Bronchial epithelial cell (primary cell): ENCODE measurements at places on chromosomes 1 and 21.

DNA sequence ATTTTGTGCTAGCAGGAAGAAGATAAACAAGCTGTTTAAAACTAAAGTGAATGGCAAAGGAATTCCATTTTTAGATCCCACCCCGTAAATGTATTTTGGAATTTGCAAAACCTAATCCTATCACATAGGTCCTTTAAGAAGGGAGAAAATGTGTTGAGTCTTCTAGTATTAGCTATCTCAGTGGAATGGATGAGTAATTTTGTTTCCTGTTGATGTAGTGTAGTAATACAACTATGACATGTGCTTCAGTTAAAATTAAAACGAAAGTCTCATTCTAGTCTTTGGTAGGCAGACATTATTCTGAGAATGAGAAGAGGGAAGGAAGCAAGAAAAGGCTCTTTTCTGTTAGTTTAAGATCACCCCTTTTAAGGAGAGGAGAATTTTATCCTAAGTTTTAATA, 265.9 kb upstream of the C1orf105 start:
- peak; percentile 90 for DNase-seq

DNA sequence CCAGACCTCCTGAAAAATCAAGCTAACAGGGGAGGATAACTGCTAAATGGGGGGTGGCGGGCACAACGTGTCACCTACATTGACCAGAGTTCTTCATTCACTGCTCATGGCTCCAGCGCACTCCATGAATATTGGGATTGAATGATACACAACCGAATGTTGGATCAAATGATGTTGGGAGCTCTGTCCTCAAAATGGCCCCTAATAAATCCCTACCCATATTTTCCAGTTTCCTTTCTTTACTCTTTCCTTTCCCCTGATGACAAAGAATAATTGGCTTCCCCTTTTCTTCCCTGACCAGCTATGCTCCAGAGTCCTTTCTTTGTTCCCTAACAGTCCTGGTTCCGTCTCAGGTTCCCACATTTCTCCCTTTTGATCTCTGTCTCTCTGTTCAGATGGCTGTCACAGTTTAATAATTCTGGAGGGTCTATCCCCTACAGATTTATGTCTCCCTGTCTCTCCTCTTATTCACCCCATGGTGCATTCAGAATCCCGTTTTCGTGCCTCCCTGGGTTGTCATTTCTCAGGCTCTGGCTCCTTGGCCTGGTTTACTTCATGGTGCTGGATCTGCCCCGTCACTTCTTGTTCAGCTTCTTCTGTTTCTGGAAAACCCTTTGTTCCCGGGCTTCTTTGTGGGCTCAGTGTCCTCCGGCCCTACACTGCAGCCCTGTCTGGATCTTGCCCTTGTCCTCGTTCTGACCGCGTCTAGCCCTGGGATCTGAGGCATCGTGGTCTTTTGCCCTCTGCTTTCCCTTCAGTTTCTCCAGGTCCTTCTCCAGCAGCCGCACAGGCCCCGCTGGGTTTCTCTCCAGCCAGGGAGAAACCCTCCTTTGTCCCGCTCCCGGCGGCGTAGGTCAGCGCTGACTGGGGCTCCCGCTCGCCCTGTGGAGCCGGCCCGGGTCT, 78.3 kb downstream of the NDUFS5 start:
- no peak for DNase-seq

DNA sequence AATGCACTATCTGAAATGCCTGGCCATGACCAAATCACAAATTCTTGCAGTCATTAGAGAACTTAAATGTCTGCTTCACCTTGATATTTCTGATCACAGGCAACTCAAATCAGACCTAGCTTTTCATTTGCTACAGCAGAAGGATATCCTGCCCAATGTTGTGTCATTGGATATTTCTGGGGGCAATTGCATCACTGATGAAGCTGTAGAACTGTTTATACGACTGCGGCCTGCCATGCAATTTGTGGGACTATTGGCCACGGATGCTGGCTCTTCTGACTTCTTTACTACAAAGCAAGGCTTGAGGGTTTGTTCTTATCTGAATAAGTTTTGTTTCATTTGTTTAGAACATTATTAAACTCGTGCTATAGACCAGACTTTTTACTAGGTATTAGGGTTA, 14.9 kb downstream of the ZYG11A start:
- DNase-seq: no peak

DNA sequence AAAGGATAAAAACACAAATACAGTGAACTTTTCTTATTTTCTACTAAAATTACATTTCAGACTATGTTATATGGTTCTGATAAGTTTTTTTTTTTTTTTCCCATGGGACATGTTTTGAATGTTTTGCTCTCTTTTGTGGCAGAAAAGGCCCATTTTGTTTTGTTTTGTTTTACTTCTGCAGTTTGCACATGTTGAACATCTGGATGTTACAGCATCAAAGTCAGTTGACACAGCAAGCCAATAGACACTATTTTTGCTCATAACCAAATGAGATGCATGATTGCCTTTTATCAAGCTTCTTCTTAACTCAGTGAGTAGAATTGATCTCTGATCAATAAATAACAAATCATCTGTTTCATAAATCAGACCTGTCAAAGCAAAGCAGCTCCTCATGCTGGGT, 904.2 kb downstream of the ADGRL2 start:
- no peak for DNase-seq

DNA sequence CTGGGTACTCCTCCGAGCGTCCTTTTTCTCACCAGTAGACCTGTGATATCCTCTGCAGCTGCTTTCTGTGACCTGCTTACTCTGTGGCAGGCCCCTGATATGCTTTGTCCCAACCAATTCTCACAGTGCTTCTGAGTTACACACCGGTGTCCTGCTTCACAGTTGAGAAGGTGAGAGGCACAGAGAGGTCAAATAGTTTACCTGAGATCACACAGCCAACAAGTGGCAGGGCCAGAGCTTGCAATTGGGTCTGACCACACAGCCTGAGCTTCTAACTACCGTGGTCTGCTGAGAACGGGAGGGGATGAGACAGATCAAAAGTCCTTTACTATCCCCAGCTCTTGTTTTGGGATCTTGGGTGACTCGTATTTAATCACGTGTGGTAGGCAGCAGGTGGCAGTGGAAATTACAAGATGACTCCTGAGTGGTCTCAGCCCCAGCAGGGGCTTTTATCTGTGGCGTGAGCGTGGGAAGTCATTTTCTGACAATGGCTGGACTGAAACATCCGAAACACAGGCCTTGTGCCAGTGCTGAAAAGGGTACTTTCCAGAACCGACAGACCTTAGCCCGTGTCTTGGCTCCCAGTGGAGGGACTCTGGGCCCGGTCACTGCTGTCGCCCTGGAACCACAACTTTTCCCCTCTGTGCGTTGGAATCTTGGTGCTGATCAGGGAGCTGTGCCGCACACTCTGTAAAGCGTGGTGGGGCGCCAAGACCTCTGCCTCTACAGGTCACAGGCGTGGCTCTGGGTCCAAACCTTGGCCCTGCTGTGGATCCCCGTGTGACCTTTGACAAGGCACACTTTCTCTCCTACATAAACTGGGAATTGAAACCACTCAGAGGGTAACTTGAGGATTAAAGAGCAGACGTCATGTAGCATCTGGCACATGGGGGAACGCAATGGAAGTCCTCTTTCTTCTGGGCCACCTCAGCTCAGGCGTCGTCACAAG, 11.9 kb downstream of the THEMIS2 start:
- no peak for DNase-seq

DNA sequence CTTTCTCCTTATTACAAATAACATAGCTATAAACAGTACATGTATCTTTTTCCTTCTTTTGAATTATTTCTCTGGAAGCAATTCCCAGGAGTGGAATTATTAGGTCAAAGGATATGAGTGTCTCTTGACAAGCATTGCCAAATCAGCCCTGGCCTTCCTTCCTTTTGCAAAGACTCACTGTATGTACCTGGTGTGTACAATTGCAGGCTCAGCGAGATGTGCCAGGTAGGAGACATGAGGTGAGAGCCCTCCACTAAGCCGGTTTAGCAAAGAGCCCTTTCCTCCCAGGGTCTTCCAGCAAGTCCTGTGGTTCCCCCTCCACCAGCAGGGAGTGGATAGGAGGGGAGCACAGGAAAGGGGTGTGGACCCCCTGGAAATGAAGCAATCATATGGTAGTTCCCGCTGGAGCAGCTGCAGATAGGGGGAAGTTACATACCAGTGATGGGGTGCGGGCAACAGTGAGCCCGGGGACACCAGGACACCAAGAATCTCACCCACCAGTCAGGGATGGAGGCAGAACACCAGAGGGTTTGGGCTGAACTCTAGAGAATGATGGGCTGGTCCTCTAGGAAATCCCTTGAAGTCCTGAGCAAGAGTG, 18.3 kb downstream of the RCSD1 start:
- DNase-seq: no peak

DNA sequence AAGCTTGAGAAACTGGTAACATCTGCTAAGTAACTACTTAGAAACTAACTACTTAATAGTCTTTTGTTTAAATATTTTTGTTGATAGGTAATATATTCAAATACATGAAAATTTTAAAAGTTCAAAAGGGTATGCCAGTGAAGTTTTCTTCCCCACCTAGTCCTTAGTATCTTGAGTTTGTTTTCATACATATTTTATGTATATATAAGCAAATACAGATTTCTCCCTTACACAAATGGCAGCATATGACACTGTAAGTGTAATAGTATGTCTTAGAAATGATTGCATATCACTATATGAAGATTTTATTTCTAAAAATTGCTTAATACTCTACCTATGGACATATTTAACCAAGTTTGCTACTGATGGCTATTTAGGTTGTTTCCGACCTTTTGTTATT, 38.9 kb downstream of the MARK1 start:
- no peak for DNase-seq

DNA sequence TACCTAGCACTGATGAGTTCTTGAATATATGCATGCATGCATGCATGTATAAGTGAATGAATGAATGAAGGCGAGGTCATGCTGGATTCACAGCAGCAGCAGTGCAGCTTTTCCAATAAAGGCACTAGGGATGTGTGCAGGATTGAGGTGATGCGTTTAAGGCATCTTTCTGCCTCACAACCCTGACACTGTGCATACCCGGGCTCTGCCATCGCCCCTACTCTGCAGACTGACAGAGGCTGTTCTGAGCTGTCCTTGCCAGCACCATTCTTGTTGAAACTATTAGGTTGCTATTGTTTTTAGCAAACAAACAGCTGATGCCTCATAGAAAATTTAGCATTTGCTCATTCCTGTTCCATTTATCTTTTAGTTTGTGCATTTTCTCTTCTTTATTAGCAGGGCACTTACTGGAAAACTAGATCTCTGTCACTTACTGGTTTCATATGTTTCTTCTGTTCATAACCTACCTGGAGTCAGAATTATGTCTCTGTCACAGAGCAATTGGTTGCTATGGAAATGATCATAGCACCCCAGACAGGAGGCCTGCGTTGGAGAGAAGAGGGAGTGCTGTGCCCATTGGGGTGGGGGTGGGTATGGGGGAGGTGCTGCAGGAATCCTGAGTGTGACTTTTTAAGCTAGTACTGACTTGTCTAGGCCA, 79.0 kb downstream of the CD58 start:
- DNase-seq: no peak

DNA sequence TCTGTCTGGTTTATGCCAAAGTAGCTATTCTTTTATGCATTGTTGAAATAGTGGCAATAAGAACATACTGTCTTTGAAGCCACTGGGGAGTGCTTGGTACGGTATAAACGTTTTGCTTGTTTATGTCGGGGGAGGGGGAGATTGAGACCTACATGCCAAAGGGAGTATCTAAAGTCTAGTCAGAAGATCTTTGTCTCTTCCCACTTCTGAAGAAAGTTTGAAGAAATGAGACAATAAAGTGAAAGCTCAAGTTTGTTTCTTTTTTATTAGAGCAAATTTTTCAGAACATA, 6.8 kb downstream of the AKIRIN1 start:
- no peak for DNase-seq

DNA sequence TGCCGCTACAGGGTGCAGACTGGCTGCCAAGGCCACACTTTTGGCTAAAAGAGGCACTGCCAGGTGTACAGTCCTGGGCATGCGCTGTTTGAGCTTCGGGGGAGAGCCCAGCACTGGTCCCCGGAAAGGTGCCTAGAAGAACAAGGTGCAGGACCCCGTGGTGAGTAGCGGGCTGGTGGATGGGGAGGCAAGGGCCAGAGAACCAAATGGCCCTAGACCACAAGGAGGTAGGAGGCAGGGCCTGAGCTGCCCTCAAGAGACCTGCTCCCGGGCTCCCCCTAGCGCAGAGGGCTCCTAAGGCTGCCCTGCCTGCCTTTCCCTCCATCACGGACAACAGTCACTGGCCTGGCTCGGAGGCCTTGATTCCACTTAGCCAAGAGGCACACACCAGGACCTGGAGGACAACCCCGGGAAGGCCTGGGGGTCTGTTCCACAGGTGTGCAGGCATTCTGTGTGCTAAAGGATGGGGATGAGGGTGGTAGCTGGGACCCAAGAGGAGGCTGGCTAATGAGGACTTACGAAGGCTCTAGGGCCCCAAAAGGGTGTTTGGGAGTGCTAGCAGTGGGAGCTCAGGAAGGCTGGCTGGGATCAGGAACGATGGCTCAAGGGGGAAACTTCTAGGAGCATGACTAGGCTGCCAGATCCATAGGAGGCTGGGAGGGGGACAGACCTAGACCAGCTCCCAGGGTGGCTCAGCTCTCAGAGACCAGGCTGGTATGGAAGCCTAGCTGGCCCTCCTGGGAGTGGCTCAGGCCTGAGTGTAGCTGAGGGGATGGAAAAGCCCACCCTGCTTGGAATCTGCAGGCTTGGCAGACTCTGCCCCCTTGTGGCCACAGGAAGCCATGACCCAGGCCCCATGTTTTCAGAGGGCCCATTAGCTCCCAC, 742 bp downstream of the ARTN start:
- peak; percentile 62 for DNase-seq

DNA sequence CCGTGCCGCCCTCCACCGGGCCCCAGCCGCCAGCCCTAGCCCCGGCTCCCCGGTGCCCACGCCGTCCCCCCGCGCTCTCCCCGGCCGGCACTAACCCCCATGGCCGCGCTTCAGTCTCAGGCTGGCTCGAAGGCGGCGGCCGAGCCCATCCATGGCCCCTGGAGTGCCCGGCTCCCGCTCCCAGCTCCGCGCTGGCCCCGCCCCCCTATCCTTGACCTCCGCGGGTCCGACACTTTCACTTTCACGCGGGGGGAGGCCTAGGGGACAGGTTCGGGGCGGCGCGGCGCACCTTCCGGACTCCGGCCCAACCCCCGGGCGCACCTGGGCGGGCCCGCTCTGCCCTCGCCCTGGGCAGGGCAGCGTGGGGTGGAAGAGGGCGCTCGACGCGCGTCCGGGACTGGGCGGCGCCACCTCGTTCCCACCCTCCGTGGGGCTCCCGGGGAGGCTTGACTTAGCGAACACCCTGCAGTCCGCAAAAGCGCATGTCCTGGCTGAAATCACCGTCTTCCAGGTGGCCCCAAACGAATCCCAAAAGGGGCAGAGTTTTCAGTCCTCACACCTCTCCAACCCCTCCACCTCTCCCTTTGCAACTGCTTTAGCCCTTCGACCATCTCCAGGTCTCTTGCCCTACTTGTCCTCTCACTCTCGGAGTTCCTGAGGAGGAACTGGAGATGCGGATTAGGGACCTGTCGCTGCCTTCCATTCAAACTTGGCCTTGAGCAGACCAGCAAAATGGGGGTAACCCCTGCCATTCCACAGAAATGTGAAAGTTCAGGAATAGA, 3.9 kb upstream of the DENND2D start:
- no peak for DNase-seq
